GM19239 (cell line): ENCODE measurements at places on chromosomes 4 and X.

- no peak for DNase-seq
Measured at GRCh38 chr4:133484287-133484686, 335.2 kb downstream of the PCDH10 start.

GRCh38 chr4:18666322-18666721 is 644.8 kb upstream of the LCORL start:
- no peak for DNase-seq

- no peak for DNase-seq
Measured at GRCh38 chr4:41452484-41453225, 85.3 kb upstream of the LIMCH1 start.

DNA sequence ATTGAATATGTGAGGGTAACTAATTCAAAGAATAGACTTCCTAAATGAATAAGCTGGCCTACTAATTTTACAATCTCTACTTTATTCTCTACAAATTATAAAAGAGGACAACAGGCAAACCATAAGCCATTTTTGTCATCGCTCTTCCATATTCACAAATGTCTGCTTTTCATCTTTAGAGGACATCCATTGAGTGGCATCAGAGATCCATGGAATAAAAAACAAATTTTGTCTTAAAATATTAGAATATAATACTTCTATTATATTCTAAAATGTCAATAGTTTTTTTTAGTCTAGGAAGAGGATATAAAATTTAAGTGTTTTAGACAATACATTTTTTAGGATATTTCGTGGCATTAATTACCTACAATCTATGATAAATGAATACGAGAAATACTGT is 300.9 kb upstream of the TACR3 start:
- DNase-seq: no peak

DNA sequence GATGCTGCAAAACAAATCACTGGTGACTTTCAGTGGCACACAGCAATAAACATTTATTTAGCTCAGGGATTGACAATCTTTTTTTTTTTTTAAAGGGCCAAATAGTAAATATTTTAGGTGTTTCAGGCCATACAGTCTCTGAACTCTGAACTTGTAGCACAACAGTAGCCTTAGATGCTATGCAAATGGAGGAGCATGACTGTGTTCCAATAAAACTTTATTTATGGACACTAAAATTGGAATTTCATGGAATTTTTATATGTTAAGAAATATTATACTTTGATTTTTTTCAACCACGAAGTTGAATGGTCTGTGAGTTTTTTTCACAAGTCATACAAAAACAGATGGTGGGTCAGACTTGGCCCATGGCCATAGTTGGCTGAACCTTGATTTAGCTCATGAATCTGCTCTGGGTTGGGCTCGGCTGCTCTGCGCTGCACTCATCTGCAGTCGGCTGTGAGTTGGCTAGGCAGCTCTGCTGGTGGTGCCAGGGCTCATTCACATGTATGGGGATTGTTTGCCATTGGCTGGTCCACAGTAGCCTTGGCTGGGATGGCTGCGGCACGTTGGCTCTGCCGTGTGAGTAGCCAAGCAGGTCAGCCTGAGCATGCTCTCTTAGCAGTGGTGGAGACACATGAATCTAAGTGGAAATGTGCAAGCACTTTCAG is 231.7 kb upstream of the PGRMC2 start:
- DNase-seq: no peak

GRCh38 chr4:139242511-139243051 is 37.4 kb downstream of the MGARP start:
- DNase-seq: no peak

- peak; percentile 40 for DNase-seq
Measured at GRCh38 chr4:186144198-186144945, 39.9 kb downstream of the FAM149A start.

DNA sequence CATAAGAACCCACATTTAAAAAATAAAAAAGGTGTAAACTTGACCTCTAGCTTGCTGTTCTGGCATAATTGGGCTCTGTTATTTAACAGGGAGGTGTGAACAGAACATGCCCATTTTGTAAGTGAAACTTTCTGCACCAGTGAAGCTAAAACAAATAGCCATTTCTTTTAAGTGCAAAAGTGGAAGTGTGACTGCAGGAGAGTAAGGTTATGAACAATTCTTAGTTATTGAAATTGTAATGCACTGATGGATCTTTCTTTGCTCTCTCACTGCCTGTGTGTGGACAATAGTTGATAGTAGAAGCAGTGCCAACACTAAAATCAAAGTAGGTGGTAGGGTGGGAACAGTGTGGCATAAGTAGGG is 12.6 kb downstream of the P2RY10 start:
- DNase-seq: no peak

GRCh38 chr4:77395481-77395880 is 210.1 kb upstream of the CXCL13 start:
- DNase-seq: no peak

- no peak for DNase-seq
Measured at GRCh38 chr4:22921936-22922335, 229.2 kb downstream of the GBA3 start.

- no peak for DNase-seq
Measured at GRCh38 chr4:67035986-67036385, 509.3 kb downstream of the CENPC start.

GRCh38 chr4:188145601-188146000 is 6.4 kb downstream of the TRIML1 start:
- DNase-seq: no peak

- no peak for DNase-seq
Measured at GRCh38 chr4:20333141-20333715, 81.5 kb downstream of the SLIT2 start.

- DNase-seq: no peak
Measured at GRCh38 chr4:188511431-188511830, 372.2 kb downstream of the TRIML1 start.
